ENCODE measurements at places on chromosomes 6 and 20.

- DNase-seq, result no peak
Observed at GRCh38 chr6:89862698-89863097, 31.6 kb upstream of the GJA10 start.

DNA sequence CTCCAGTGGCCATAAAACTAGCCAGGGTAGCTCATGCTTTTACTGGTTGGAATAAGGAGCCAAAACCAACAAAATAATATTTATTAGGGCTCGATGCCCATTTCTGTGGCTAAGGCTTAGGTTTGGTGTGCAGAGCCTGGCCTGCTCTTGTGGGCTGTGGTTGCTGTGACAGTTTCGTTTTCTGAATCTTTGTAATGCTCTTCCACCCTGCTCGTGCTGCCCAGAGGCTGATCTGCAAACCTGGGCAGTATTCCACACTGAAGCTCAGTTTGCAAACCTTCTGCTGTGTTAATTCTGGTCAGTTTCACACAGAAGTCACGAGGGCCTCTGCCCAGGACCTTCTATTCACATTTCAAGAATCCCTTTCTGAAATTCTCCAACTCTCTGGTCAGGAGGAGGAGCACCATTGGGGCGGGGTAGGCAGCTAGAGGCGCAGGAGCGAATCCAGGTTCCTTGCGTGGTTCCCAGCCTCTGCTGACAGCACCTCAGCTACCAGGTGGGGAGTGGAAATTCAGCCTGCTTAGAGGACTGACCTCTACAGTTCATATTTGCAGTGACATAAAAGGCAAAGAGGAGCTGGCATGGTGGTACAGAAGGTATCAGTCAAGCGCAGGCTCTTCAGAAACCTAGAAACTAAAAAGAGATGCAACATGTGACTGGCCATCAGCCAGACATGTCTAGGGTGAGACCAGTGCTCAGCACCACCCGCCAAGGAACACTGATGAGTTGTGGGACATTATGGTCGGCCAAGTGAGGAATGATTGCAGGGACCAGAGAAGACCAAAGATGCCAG, 14.3 kb upstream of the C20orf144 start:
- no peak for DNase-seq

- no peak for DNase-seq
Observed at GRCh38 chr6:80161434-80161833, 55.0 kb downstream of the BCKDHB start.

GRCh38 chr20:60446267-60447111, 488.3 kb downstream of the CDH26 start:
- no peak for DNase-seq

- no peak for DNase-seq
Observed at GRCh38 chr20:52722926-52723688, 249.1 kb upstream of the TSHZ2 start.

GRCh38 chr20:21125072-21125848, 622 bp upstream of the KIZ start:
- DNase-seq, result peak; percentile 34

DNA sequence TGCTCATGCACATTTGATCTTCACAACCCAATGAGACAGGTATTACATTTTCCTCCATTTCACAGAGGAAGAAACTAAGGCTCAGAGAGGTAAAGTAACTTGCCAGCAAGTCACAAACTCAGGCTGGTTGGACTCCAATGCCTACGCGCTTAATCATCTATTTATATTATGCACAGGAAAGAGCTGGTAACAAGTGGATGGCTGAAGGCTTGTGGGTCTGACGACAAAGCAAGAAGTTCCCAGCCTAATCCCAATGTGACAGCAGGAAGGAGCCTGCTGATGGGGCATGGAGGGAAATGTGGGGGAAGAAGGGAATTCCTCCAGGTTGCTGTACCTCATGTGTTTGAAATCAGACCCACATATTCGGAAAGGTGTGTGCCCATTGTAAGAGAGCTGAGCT, 3.9 kb downstream of the CDH22 start:
- DNase-seq, result no peak

DNA sequence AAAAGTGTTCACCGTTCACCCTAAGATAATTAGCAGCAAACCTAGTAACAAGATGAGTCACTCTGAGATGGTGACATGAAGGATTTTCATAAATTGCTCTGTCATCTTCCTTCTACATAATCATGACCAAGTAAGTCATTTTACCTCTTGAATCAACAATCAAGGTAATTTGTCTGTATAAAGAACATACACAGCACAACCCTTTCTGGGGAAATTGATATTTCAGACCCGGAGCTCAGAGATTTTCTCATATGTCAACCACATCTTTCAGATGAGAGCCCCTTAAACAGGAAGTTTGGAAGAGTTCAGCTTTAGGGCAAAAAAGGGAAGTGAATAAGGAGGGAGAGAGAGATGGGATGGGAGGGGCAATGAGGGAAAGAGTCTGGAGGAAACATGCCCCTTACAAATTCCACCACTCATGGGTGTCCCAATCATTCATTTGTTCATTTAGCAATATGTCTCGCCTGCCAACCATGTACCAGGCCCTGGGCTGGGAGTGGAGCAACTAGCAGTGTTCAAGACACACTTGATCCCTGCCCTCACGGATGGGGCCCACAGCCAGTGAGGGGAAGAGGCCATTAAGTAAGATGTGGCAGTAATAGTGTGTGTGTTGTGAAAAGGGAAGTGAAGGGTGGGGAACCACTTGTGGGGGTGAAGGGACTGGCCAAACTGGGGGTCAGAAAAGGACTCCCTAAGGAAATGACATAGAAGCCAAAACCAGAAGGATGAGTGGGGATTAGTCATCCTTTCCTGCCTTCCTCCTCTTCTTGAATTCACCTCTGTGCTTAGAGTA, 190.9 kb downstream of the MAFB start:
- DNase-seq, result no peak

DNA sequence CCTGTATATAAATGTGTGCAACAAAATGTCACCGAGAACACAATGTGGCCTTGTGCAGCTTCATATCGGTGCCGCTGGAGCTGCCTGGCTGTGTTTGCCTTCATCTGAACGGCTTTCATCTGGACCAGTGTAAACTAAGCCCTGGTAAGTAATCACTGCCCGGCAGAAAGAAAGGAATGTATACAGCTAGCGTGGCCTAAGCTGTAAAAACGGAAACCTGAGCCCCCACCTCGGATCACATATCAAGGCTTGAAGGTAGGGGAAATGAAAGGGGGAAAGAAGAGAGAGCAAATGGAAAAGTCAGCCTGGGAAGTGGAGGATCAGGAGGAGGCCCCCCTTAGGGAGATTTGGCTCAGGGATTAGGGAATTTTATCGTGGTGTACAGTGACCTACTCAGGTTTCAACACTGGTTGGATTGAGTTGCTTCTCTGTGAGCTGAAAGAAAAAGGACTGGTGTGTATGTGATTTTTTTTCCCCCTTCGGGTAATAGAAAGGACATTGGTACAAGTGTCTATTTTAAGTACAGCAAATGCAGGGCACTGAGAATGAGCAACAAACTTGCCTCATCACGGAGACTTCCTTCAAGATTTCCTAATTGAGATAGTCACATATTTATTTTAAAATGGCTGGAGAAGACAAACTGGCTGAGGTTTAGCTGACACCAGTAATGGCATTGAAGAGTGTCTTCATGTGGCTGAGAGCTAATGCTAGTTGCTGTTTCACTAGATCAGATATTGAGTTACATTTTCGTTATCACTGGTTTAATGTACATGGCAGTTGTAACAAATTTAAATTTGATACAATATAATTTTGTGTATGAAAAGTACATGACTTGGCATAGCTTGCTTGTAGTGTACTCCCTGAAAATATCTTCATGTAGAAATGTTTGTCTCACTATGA, 3.5 kb downstream of the SOBP start:
- peak; percentile 56 for DNase-seq

GRCh38 chr20:53405139-53405538, 188.5 kb downstream of the ZNF217 start:
- DNase-seq, result no peak

DNA sequence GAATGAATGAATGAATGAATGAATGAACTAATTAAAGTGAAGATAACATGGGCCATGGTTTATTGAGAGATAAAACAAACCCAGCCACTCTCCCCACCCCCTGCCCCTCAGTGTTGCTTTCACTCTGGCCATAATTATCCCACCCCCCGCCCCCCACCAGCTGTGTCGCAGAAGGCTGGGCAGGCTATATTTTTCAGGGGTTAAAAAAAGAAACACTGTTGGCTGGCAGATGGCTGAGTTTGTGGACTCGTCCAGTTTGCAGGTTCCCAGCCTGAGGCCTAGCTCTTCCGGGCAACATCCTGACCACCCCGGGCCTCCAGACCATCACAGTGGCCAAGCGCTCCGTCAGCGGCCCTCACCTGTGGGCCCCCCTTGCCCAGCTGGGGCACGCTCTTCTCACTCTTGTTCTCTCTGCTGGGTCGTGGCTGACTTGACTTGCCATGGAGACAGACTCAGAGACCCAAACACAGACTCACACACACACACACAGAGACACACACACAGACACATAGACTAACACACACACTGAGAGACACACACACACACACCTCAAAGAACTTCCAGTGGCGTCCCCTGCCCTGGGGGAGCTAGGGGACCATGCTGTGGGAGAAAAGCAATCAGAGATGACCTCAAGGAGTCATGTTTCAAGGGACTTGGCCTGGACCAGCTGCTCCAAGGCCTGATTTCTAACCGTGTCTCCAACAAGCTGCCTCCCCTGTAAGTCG, 2.2 kb upstream of the GRM4 start:
- no peak for DNase-seq

GRCh38 chr6:14517516-14518105, 400.0 kb downstream of the CD83 start:
- no peak for DNase-seq

DNA sequence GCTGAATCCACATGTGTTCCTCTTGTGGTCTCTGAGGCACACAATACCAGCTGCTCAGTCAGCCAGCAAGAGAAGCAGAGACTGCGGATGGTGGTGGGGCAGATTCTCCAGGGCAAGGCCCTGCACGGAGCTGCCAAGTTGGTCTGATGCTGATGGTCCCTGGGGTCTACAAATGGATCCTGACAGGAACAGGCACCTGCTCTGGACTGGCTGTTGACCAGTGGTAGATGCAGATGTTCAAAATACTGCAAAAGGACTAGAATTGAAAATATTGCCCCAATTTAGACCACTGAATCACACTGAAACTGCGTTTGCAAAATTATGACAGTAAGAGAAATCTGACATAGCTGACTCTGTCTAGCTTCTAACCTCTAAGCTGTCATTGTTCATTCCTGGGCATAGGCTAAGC, 29.6 kb upstream of the TUBB2A start:
- DNase-seq, result no peak

- no peak for DNase-seq
Observed at GRCh38 chr6:127015858-127016257, 102.6 kb upstream of the RSPO3 start.

DNA sequence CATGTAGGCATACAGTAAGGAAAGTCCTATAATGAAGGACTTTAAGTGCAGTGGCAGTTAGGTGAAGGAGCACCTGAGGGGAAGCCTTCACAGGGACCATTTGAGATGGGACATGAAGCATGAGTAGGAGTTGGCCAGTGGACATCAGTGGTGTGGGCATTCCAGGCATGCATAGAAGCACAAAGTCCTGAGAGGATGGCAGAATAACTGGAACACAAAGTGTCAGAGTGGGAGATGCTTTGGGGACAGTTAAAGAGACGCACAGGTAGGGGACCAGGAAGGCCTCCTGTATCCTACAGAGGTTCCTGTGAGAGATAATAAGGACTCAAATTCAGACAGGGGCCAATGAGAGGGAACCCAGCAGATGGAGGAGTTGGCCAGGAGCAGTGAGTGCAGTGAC, 26.4 kb upstream of the EFHC1 start:
- no peak for DNase-seq

- DNase-seq, result no peak
Observed at GRCh38 chr20:19483309-19483708, 270.9 kb downstream of the SLC24A3 start.

DNA sequence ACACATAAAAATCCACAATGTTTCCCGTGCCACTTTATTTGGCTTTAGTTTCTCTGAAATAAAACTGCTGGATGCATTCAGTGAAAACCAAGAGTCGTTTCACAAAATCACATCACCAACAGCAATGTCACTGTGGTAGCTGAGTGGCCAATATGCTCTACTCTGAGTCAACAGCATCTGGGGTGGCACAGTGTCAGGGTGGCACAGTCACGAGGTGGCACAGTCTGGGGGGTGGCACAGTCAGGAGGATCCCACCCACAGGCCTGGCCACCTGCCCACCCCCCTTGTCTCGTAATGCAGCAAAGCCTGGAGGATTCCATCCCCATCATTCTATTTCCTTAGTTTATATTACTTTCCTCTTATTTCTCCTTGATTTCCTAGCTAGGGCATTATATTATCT, 87.0 kb downstream of the ANKRD60 start:
- no peak for DNase-seq

DNA sequence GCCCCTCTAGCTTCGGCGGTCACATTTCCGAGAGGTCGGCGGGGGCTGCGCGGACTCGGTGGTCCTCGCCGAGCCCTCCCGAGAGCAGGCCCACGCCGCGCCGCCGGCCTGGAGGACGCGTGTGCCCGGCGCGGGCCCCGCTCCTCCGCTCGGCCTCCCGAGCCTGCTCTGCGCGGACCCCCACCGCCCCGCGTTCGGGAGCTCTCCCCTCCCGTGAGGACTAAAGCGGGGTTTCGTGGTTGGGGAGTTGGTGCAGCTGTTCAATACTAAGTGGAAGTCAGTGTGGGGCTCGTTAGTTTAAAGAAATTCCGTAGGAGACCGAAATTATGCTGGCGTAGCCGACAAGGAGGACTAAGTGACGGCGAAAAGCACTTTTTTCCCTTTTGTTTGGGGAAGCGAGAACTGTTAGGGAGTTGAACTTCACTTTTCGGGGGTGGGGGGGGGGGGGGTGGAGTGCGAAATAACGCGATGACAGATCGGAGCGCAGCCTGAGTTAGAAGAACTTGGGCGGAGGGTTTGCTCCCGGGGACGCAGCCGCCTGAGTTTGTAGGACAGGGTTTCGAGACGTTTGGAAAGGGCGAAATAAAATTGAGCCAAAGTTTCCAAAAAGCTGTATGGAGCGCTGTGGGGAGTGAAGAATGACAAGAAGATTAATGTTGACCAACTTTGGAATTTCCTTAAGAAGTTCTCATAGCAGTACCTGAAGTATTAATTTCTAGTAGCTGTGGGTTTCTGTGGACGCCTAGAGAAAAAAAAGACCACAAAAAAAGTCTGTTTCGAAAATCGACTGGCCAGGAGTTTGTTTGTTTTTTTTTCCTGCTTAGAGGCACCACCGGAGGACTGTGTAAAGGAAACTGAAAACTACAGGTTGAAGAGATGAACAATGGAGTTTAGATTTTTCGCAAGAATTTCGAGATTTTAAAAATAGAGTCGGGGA, 1.4 kb downstream of the QKI start:
- peak; percentile 39 for DNase-seq

DNA sequence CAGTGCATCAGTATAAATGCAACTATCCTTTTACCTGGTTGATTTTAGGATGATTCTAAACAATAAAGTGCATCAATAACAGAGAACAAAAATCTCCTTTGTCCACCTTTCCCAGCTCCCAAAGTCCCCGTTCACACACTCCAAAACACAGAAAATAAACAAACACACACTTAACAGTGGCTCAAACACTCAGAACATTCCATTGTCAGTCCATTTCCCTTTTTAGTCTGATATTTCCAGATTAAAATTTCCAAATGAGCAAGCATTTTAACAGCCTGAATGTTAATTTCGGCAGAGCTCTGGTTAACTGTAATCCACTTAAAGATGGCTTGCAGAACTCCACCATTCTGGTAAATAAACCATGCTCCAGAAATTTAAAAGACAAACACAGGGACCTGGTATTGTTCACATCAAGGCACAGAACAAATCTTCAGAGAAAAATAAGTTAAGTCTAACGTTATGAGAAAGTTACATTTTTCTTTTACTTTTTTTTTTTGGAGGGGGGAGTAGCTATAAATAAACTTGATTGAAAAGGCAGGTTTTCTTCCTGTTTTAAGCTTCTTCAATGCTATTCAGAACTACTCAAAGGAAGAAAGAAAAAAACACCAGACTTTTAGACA, 100.8 kb downstream of the DST start:
- DNase-seq, result no peak

All from nephron progenitor cell (in vitro differentiated cells).